ENCODE measurements at places on chromosomes 5 and 9. TPM values are rescaled to one million over a fixed set of nuclear protein-coding genes. Genes with fewer than 3 reads are reported as not detected.

OTULINL gene
- total RNA-seq: 17.9 TPM

DMRT3 gene
- not detected for total RNA-seq

- peak overlapping the region; percentile 66 for H3K27ac ChIP-seq
- peaks cover 11% of the 10 kb centered on the region for H3K36me3 ChIP-seq
- H3K27me3 ChIP-seq: no peaks in the 10 kb centered on the region
These were observed 12.6 kb downstream of the CYFIP2 start for GRCh38 chr5:157278319-157279037.

GRCh38 chr9:134014946-134015345 is 10.3 kb upstream of the BRD3OS start:
- H3K27me3 ChIP-seq: no peaks in the 10 kb centered on the region
- H3K4me3 ChIP-seq: no peak overlapping the region
- H3K27ac ChIP-seq: no peak overlapping the region
- peaks cover 3% of the 10 kb centered on the region for H3K36me3 ChIP-seq

DNA sequence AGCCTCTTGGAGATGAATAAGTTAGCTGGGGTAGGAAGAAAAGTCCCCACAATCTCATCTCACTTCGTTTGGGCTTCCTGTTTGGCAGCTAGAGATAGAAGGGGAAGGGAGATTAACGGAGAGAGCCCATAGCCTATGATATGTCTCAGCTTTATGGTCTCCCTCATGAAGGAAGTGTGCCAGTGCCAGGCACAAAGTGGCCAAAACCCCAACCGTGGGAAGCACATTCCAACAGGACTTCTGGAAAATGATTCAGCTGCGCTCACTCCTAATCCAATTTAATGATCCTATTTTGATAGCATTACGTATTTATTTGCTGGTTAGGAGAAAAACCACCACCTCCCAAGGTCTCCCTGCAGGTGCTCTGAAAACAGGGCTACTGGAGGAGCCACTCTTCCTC is 303.1 kb upstream of the CLINT1 start:
- H3K27me3 ChIP-seq: peaks cover 6% of the 10 kb centered on the region
- H3K4me1 ChIP-seq: no peaks in the 10 kb centered on the region
- H3K36me3 ChIP-seq: no peaks in the 10 kb centered on the region
- H3K27ac ChIP-seq: no peak overlapping the region

GRCh38 chr5:114450437-114450836 is 88.6 kb downstream of the KCNN2 start:
- H3K27ac ChIP-seq: no peak overlapping the region
- peaks cover 10% of the 10 kb centered on the region for H3K4me1 ChIP-seq
- no peaks in the 10 kb centered on the region for H3K36me3 ChIP-seq
- peaks cover 12% of the 10 kb centered on the region for H3K27me3 ChIP-seq
- no peak overlapping the region for H3K4me3 ChIP-seq
- no peak for DNase-seq

GRCh38 chr9:129430940-129431643 is 189.8 kb downstream of the C9orf50 start:
- DNase-seq: no peak
- no peak overlapping the region for H3K27ac ChIP-seq
- no peaks in the 10 kb centered on the region for H3K4me1 ChIP-seq
- H3K36me3 ChIP-seq: no peaks in the 10 kb centered on the region

- no peak overlapping the region for H3K4me3 ChIP-seq
- H3K27ac ChIP-seq: no peak overlapping the region
- H3K4me1 ChIP-seq: peaks cover 52% of the 10 kb centered on the region
- DNase-seq: no peak
- no peaks in the 10 kb centered on the region for H3K36me3 ChIP-seq
These were observed 134.5 kb downstream of the GNAQ start for GRCh38 chr9:77896938-77897667.

- peak overlapping the region; percentile 91 for H3K4me3 ChIP-seq
- no peaks in the 10 kb centered on the region for H3K27me3 ChIP-seq
- H3K4me1 ChIP-seq: peaks cover 93% of the 10 kb centered on the region
- DNase-seq: no peak
- peak overlapping the region; percentile 99 for H3K27ac ChIP-seq
These were observed 58.3 kb downstream of the PIK3R1 start for GRCh38 chr5:68273717-68274409.
